ENCODE measurements at places on chromosomes 4 and X. TPM values are rescaled to one million over a fixed set of nuclear protein-coding genes. Genes with fewer than 3 reads are reported as not detected.

Gene LDB2
- 0.75 TPM for total RNA-seq

DNA sequence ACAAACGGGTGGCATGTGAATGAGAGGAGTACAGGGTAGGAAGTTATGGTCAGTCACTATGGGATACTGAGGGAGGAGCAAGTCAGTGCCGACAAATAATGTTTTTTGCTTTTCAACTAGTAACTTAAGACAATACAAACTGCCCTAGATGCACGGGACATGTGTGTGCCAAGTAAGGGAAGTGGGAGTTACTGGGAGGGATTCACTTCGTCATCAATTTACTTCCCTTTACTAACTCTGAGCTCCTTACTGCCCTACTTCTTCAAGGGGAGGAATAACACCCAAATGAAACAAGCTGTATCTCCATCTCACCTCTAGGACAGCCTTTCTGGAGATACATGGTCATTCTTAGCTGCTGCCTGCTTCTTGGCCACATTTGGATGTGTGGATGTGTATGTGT lies 97.7 kb downstream of the DGKK start:
- no peak for DNase-seq

Gene SPANXA1
- total RNA-seq = not detected

Gene FAM9C
- not detected for total RNA-seq

- DNase-seq = no peak
Measured at GRCh38 chrX:153816831-153817690, 13.3 kb downstream of the PDZD4 start.

Gene DSPP
- not detected for total RNA-seq

GRCh38 chr4:93879919-93880318 lies 51.4 kb downstream of the ATOH1 start:
- DNase-seq = no peak

GRCh38 chrX:151391722-151392121 lies 5.3 kb upstream of the VMA21 start:
- DNase-seq = no peak

DNA sequence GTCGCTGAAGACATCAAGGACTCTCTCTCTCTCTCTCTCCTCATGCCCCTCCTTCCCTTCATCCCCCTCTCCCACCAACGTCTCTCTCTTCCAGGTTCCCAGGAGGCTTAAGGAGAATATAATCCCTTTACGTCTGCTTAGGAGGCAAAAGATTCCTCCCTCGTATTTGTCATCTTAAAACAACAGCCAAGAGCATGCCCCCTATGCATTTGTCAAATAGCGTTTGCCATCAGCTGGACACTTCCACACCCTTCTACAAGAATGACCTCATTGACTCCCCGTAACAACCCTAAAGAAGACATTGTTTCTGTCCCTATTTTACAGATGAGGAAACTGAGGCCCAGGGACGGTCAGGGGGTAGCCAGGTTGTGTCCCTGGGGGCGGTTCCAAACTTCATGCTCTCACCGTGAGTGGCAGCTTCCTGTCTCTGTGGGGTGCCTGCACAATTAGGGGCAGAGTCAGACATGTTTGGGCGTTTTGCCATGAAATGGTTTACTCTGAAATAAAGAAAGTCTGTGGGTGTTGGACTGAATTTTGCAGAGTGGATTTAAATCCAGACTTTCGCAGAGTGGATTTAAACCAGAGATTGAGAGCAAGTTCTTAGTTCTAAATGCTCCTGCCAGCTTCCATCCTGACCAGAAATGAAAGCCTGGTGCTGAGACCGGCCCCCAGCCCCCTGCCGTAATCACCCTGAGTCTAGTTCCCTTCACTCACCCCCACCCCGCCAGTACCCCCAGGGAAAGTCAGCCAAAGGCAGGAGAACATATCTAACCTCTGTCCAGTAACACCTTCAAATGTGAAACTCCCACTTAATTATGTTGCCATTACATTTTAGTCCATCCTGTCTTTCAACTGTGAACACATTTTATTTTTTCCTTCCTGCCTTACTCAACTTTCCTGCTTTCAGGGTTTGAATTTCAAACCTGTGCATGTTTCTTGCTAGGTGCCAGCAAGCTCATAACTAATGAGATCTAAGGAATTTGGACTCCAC lies 44.3 kb upstream of the TBL1X start:
- no peak for DNase-seq

Gene HELT
- not detected for total RNA-seq

GRCh38 chr4:110483516-110483915 lies 7.6 kb downstream of the ENPEP start:
- peak; percentile 69 for DNase-seq

- DNase-seq = no peak
Measured at GRCh38 chr4:37828843-37829242, 2.4 kb downstream of the PGM2 start.

GRCh38 chr4:139828966-139829664 lies 163.5 kb downstream of the MGST2 start:
- DNase-seq = no peak

GRCh38 chr4:73603854-73604584 lies 16.2 kb downstream of the RASSF6 start:
- no peak for DNase-seq

Gene PRR27
- not detected for total RNA-seq

- no peak for DNase-seq
Measured at GRCh38 chr4:16159286-16159685, 67.0 kb downstream of the TAPT1 start.
